ENCODE measurements at places on chromosomes 11 and 22. TPM values are rescaled to one million over a fixed set of nuclear protein-coding genes. Genes with fewer than 3 reads are reported as not detected.

KDM4E gene
- not detected for total RNA-seq

RTN4R gene
- 1.9 TPM for total RNA-seq

TRIM49B gene
- total RNA-seq: not detected

KRTAP5-9 gene
- not detected for total RNA-seq

PAMR1 gene
- not detected for total RNA-seq

KRTAP5-2 gene
- not detected for total RNA-seq

SLC1A2 gene
- total RNA-seq: not detected

KCNE3 gene
- 0.04 TPM for total RNA-seq

CCDC81 gene
- total RNA-seq: 0.40 TPM
